ENCODE measurements at places on chromosomes 5 and 9.

DNA sequence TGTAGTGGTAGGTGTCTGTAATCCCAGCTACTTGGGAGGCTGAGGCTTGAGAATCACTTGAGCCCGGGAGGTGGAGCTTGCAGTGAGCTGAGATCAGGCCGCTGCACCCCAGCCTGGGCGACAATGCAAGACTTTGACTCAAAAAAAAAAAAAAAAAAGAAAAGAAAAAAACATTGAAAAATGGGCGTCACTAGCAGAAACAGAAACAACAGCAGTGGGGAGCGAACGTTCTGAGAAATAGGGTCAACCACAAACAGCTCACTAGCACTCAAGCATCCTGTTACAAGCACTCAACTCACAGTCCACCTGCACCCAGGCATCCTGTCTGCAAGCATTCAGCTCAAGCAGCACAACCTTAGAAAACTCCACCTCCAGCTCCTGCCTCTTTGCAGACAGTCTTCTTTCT, 17.2 kb downstream of the TRIM14 start:
- DNase-seq, result no peak

GRCh38 chr9:18922161-18922885, 110.7 kb downstream of the SAXO1 start:
- DNase-seq, result no peak

DNA sequence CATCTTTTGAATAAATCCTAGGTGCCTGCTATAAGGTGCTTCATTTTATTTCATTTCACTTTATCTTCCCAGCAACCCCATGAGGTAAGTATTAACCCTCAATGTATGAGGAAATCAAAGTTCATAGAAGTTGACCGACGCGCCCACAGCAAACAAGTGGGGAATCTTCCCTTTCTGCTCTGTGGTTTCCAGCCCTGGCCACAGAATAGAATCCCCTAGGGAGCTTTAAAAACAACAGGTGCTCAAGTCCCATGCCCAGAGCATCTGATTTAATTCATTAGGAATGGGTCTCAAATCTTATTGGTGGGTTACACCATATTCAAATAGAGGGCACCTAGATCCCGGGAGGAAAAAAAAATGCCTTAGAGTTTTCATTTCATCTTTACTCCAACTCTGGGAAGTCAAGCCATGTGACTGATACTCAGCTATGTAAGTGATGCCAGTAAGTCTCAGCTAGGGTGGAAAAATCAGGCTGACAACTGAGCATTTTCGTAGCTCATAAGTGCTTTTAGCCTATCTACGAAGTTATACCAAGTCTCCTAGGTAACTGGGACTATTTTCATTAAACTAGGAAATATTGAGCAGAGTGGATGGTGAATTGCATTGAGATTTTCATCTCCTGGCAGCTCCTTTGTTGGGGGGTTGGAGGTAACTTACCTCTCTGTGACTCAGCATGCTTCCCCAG, 353.4 kb upstream of the SLC30A5 start:
- no peak for DNase-seq

DNA sequence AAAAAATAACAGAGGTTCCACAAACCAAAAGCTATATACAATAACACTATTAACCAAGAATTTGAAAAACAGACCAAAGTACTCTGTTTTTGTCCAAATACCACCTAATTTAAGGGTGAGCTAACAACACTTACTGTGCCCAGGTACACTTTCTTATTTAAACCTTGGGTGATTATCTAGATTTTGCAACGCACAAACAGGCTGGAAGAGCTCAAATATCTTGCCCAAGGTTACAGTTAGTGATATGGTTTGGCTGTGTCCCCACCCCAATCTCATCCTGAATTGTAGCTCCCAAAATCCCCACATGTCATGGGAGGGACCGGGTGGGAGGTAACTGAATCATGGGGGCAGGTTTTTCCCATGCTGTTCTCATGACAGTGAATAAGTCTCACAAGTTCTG, 58.9 kb downstream of the CDK5RAP2 start:
- DNase-seq, result no peak

DNA sequence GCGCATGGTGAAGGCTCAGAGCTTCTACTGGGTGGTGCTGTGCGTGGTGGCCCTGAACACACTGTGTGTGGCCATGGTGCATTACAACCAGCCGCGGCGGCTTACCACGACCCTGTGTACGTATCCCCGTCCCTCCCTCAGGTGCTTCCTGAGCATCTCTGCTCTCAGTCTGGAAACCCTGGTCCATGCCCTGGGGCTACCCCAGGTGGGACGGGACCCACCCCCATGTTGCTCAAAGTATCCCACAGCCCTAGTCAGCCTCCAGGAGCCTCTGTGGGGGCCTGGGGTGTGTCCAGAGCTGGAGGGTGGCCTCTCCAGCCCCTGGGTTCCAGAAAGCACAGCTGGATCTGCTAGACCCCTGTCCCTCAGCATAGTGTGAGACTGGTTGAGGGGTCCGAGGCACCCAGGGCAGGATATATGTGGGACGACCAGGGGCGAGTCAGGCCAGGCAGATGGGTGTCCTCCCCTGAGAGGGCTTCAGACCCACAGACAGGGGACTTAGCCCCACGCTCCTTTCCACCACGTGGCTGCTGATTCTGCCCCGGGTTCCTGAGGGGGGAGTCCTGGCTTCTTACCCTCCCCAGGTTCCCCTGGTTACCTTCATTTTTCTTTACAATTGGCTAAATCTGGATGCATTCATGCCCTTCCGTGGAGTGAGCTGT, 94.0 kb downstream of the CACNA1B start:
- DNase-seq, result no peak

DNA sequence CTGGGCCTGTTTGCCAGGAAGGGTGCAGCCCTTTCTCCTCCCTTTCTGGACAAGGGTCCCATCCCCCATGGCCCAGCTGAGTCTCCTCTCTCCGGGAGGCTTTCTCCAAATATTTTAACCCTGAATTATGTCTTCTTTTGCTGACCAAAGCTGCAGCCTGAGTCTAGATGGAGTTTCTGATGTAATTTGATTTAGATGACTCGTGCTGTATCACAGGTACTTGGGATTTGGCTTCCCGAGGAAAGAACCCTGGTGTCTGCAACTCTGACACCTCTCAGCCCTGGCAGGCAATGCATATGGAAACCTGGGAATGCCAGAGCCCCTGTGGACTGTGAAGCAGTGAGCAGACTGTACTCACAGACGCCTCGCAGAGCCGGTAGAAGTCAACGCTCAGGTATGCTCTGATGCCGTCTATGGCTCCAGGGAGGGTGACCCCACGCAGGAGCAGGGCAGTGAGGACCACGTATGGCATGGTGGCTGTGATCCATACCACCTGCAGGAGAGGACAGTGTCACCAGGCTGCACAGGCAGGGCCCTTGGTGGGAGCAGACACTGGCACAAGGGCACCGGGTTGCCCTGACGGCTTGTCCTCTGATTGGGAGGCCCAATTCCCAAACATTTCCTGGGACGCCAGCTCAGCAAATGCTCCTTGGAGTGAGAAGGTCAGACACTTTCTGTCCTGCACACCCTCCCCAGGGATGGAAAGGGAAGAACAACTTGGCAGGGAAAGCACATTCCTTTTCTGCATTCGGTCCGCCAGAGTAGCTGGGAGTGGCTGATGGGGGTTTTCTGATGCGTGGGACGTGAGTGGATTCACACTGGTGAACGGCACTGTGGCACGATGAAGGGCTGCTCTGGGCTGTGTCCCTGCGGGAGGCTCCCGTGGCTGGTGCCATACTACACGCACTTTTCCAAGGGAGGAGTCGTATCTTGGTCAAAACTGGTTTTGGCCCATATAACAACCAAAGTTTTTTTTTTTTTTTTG, 24.7 kb downstream of the SLC6A3 start:
- no peak for DNase-seq
